ENCODE measurements at places on chromosomes 16 and 17. TPM values are rescaled to one million over a fixed set of nuclear protein-coding genes. Genes with fewer than 3 reads are reported as not detected.

DNA sequence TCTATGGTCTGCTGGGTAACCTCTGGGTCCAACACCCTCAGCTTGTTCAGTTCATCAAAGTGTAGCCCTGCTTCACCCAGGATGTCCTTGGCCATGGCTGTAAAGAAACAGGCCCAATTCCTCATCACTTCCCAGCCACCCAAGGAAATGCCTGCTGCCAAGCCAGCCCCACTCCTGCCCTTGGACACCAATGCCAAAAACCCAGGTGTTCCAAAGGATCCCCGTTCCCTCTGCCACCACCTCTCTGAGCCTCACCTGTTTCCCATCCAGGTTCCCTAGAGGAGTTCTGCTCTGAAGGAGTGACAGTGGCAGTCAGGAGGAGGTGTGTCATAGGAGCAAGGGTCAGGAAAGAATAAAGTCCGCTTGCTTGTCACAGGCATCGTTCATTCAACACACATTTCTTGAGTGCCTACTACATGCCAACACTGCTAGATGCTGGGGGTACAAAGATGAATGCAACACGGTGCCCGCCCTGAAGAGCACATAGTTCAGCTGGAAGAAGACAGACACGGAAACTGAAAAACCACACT, 3.3 kb downstream of the IFT20 start:
- H3K36me3 ChIP-seq = peaks cover 11% of the 10 kb centered on the region
- no peak for DNase-seq
- H3K27ac ChIP-seq = no peak overlapping the region
- no peak overlapping the region for H3K4me3 ChIP-seq
- peaks cover 26% of the 10 kb centered on the region for H3K4me1 ChIP-seq

DNA sequence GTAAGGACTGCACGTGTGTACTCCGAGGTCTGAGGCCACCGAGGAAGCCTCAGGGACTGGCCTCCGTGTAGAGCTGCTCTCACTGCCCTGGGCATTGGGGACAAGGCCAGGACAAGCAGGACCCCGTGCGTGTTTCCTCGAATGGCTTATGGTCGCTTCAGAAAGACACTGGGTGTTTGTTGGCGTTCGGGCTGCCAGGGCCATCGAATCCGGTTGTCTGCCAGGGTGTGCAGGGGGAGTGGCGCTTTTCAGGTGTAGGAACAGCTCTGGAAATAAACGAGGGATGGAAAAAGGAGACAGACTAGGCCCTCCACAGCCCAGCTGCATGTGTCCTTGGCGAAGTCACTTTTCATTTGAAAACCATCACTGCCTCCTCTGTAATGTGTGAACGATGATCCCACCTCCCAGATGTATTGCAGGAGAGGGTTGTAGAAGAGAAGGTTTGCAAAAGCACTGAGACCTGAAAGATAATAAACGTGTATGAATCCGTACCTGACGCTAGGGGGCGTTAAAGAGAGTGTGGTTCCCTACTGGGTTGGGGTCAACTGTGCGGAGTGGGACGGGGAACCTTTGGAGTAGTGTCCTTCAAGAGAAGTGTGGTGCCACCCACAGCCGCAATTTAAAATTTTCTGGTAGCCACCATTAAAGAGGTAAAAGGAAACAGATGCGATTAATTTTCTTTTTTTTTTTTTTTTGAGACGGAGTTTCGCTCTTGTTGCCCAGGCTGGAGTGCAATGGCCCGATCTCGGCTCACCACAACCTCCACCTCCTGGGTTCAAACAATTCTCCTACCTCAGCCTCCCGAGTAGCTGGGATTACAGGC, 2.1 kb upstream of the ZSCAN10 start:
- DNase-seq = peak; percentile 61
- no peaks in the 10 kb centered on the region for H3K4me1 ChIP-seq
- H3K27ac ChIP-seq = no peak overlapping the region
- no peaks in the 10 kb centered on the region for H3K36me3 ChIP-seq
- H3K27me3 ChIP-seq = 0 out of 2 replicates have a peak, but pooled peaks cover 5% of the 10 kb centered on the region

GRCh38 chr17:63308272-63308671, 137.8 kb downstream of the CYB561 start:
- H3K27me3 ChIP-seq = no peaks in the 10 kb centered on the region
- peaks cover 11% of the 10 kb centered on the region for H3K4me1 ChIP-seq
- no peaks in the 10 kb centered on the region for H3K36me3 ChIP-seq

The MAPT gene
- 0.39 TPM for polyA plus RNA-seq

The PIGQ gene
- 31.6 TPM for polyA plus RNA-seq

GRCh38 chr16:73764321-73764720, 532.3 kb upstream of the PSMD7 start:
- H3K27me3 ChIP-seq = no peaks in the 10 kb centered on the region
- DNase-seq = no peak
- H3K4me3 ChIP-seq = no peak overlapping the region
- H3K36me3 ChIP-seq = no peaks in the 10 kb centered on the region

DNA sequence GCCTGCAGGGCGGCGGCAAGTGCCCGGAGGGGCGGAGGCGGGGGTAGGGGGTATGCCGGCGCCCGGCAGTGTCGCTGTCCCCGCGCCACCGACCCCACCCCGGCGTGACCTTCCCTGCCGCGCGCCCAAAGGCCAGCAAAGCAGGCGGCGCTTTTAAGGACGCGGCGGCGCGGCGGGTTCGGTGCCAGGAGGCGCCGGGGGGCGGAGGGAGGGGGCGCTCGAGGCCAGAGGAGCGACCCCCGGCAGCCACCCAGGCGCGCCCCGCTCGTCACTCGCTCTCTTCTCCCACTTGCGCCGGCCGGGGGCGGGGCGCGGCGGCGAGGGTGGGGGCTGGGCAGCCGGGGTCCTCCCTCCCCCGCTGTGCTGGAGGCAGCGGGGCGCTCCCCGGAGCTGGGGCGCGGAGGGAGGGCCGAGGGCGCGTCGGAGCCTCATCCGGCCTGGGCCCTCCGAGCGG, 8.6 kb upstream of the BAHCC1 start:
- H3K36me3 ChIP-seq = no peaks in the 10 kb centered on the region
- H3K27me3 ChIP-seq = no peaks in the 10 kb centered on the region
- DNase-seq = no peak
- peak overlapping the region; percentile 79 for H3K27ac ChIP-seq
- H3K4me3 ChIP-seq = peak overlapping the region; percentile 84
- H3K4me1 ChIP-seq = peaks cover 5% of the 10 kb centered on the region

The C17orf50 gene
- polyA plus RNA-seq = not detected

GRCh38 chr16:48546774-48547173, 63.2 kb downstream of the N4BP1 start:
- H3K36me3 ChIP-seq = peaks cover 20% of the 10 kb centered on the region
- DNase-seq = no peak
- no peak overlapping the region for H3K4me3 ChIP-seq
- H3K27me3 ChIP-seq = no peaks in the 10 kb centered on the region

The KRTAP4-5 gene
- not detected for polyA plus RNA-seq
